ENCODE measurements at places on chromosomes 5 and 9.

- peak; percentile 83 for DNase-seq
Observed at GRCh38 chr5:15008476-15008875, 136.9 kb upstream of the ANKH start.

DNA sequence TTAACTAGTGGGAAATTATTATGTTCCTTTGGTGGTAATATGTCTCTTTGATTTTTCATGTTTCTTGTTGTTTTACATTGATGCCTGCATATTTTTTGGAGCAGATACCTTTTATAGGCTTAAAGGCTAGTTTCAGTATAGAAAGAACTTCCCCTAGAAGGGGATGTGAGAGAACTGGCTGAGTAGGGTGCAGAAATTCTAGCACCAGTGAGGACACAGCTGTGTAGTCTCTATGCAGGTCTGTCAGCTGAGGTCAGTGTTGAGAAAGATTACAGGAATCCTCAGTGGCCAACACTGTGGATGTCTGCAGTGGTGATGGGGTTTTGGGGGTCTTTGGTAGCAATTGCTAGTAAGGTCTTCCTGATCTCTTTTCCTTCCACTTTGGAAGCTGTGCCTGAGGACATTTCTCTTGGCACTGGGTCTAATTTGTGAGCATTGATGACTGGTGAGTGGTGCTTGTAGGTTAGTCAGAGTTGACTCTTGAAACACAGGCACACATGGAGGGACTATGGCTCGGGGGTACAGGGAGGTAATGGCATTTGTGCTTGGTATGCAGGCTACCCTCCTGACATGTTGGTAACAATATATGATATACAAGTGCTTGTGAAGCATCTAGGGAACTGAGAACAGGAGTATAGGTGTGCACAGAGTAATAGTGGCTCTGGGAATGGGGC, 221.4 kb downstream of the SPATA31D1 start:
- no peak for DNase-seq

DNA sequence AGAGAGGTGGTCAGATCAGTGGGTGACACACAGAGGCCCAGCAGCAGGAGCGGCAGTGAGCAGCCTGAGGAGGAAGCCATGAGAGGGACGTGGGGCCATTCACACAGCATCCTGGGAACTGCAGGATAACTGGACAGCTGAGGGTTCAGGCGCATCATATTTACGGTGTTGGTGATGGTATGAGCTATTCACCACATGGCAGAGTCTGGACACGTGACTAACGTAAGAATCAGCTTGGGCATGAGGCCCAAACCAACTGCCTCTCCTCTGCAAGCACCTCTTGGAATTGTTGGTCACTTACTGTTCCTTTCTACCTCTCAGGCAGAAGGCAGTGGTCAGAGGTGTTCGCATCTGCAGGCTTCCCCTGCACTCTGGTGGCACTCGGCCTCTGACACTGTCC, 141.1 kb downstream of the ENTREP1 start:
- DNase-seq, result no peak

- DNase-seq, result no peak
Observed at GRCh38 chr9:38036359-38037084, 32.5 kb downstream of the SHB start.

DNA sequence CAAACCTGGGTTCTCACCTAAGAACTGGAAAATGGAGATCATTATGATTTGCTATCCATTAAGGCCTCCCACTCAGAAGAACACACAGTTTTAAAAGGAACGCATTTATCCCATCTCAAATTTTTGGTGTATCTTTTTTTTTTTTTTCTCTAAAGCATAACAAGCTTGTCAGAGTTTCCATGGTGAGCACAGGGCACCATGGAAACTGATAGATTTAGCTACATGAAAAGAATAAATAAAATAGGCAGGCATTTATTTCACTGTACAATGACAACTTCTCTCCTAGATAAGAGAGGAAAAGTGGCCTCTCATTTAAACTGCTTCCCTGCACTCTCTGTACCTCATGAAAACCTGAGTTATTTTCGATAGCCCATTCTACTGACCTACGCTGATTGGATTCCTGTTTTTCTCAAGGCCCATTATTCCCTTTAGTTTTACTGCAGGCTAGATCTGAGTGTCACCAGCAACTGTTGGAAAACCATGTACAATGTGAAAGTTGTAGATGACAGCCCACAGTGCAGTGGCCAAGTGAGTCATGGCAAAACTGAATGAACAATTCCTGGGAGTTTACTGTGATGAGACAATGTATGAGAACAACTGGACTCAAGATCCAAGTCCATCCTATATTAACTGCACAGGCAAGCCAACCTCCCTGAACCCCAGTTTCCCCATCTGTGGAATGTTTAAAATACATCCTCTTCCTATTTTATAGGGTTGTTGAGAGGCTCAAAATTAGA, 4.3 kb upstream of the GDA start:
- DNase-seq, result no peak

DNA sequence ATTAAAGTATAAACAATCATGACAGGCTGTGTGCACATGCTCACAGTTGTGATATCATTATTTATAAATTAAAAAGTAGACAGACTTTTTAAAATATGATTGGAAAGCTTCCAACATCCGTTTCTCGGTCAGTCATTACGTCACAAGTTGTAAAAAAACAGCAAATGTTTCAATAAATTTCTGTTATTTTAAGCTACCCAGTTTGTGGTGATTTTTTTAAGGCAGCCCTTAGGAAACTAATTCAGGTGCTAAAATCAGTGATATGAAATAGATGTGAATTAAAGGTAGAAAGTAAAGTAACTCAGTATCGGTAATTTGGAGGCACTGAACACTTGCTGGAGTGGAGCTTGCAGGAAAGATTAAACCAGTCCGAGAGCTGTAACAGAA, 1.2 kb downstream of the CCNH start:
- no peak for DNase-seq

GRCh38 chr9:136451221-136451877, 11.7 kb upstream of the INPP5E start:
- no peak for DNase-seq

- DNase-seq, result no peak
Observed at GRCh38 chr9:106074006-106074405, 379.7 kb downstream of the TMEM38B start.

DNA sequence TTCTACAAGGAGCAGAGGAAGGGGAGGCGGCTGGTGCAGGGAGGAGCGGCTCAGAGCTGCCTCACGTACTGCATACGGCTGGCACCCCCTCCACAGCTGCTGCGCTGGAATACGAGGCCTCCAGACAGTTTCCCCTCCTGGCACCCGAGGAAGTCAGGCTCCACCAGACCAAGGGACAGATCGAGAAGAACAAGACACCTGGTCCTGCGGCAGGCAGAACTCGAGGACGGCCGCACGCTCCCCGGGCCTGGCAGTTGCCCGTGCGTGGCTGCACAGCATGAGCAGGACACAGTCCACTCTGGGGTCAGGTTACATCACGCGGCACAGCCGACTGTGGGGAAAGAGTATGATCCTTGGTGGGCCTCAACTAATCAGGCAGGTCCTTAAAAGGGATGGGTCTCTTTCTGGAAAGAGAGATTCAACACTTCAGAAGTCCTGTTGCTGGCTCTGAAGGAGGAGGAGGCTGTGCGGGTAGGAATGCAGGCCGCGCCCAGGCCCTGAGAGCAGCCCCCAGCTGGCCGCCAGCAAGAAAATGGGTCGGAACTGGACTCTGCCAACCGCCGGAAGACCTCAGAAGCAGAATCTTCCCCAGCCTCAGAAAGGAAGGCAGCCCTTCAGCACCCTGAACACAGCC, 11.6 kb downstream of the UBAC1 start:
- no peak for DNase-seq

DNA sequence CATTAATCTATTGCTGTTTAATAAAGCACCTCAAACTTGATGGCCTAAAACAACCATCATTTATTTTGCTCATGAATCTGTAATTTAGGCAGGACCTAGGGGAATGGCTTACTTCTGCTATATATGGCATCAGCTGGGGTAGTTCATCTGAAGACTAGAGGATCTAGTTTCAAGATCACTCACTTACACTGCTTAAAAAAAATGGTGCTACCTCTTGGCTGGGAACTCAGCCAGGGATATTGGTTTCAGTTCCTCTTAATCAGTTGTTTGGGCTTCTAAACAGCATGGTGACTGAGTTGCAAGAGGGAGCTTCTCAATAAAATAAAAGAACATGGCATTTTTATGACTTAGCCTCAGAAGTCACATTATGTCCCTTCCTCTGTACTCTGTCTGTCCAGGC, 142.0 kb downstream of the FAM114A2 start:
- DNase-seq, result no peak

GRCh38 chr5:157855404-157855994, 3.4 kb downstream of the CLINT1 start:
- peak; percentile 32 for DNase-seq

DNA sequence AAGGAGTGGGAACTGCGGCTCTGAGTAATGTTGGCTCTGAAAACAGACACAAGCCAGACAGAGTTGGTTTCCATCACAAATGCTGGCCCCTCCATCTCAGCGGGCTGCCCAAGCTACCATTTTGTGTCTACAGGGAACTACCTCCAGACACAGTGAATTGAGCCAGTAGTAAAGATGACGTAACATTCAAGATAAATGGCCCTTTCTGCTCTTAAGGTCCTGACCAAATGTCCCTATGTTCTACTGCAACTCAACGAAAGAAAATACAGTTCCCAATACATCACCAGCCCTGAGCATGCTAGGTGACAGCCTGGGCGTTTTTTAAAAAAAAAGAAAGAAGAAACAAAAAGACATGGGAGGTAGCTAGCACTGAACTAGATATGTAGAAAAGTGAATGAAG, 227.8 kb upstream of the RASEF start:
- no peak for DNase-seq

GRCh38 chr5:52818360-52818759, 30.6 kb downstream of the ITGA1 start:
- DNase-seq, result no peak

Data from AG09319 (cell line).